Ureter (tissue), 1 donor: ENCODE measurements at places on chromosomes 6 and 20. TPM values are rescaled to one million over a fixed set of nuclear protein-coding genes. Genes with fewer than 3 reads are reported as not detected.

SAPCD1 gene
- total RNA-seq, result 2.8 TPM

LRRN4 gene
- not detected for total RNA-seq

PPP1R14C gene
- total RNA-seq, result 0.52 TPM

SAMD3 gene
- 1.9 TPM for total RNA-seq

TPX2 gene
- 0.81 TPM for total RNA-seq

KCNK16 gene
- total RNA-seq, result not detected

RARS2 gene
- total RNA-seq, result 46.5 TPM

ZNF165 gene
- total RNA-seq, result 1.6 TPM

MLIP gene
- total RNA-seq, result 0.18 TPM

RAD21L1 gene
- total RNA-seq, result not detected

ANKS1A gene
- 36.0 TPM for total RNA-seq

VSTM2L gene
- 7.1 TPM for total RNA-seq

RTEL1 gene
- total RNA-seq, result 45.9 TPM

LY6G6D gene
- not detected for total RNA-seq

TBPL1 gene
- 22.2 TPM for total RNA-seq

WFDC9 gene
- total RNA-seq, result not detected

ENPP5 gene
- 12.5 TPM for total RNA-seq

C6orf52 gene
- 1.8 TPM for total RNA-seq

TPD52L1 gene
- 54.8 TPM for total RNA-seq

PAX1 gene
- total RNA-seq, result not detected

HLA-DPB1 gene
- total RNA-seq, result 82.5 TPM

ADGRG6 gene
- 145 TPM for total RNA-seq

C6orf163 gene
- total RNA-seq, result 7.7 TPM

MAFB gene
- total RNA-seq, result 17.3 TPM

HCRTR2 gene
- not detected for total RNA-seq

VEGFA gene
- 261 TPM for total RNA-seq

PNPLA1 gene
- 0.21 TPM for total RNA-seq

OPRM1 gene
- total RNA-seq, result not detected

MACROD2 gene
- total RNA-seq, result 17.1 TPM

GINS1 gene
- 3.8 TPM for total RNA-seq

PKHD1 gene
- 13.3 TPM for total RNA-seq

RSPH3 gene
- 15.0 TPM for total RNA-seq

ARMH2 gene
- total RNA-seq, result not detected

C6orf47 gene
- total RNA-seq, result 21.5 TPM

OR12D3 gene
- not detected for total RNA-seq
